ENCODE measurements at places on chromosomes 13 and 19.

- DNase-seq, result no peak
These were observed 105.5 kb downstream of the POU4F1 start for GRCh38 chr13:78497702-78498355.

- DNase-seq, result no peak
These were observed 189.1 kb downstream of the FGF14 start for GRCh38 chr13:102212729-102213128.

- peak; percentile 84 for DNase-seq
These were observed 6.7 kb upstream of the ZNF761 start for GRCh38 chr19:53424968-53425597.

DNA sequence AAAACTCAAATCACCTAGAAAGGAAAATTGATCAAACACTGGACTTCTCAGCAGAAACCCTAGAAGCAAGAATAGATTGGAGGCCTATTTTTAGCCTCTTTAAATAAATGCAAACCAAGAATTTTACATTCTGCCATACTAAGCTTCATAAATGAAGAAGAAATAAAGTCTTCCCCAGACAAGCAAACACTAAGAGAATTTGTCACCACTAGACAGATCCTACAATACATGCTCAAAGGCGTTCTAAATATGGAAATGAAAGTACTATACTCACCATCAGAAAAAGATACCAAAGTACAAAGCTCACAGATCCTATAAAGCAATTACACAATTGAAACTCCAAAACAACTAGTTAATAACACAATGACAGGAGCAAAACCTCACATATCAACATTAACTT lies 578.1 kb downstream of the UQCRFS1 start:
- DNase-seq, result no peak

- peak; percentile 75 for DNase-seq
These were observed 27.2 kb upstream of the CBY2 start for GRCh38 chr13:45674908-45675307.

GRCh38 chr19:32357720-32358119 lies 12.3 kb downstream of the ZNF507 start:
- DNase-seq, result no peak

DNA sequence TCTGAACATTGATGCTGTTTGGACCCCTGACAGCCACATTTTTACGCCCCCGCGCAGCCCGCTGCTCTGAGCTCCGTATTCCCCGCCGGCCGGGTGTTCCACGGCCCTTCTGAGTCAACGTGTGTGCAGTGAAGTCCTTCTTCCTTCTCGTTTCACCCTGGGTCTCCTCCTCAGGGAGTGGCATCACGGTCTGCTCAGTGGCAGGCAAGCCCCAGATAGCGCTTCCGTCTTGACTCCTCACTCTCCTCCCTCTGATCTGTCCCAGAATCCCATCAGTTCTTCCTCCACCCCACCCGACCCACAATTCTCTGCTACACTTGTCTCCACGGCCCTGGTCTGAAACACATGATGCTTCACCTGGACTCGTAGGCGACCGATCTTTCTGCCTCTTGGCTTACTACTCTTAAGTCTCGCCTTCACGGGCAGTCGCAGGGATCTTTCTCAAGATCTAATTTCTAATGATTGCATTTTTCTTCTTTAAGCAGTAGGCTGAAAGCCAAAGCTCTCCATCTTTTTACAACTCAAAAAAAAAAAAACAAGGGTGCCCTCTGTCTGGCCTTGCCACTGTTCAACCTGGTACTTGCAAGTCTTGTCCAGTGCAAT lies 33.9 kb downstream of the CCNE1 start:
- DNase-seq, result peak; percentile 45

GRCh38 chr13:37342205-37342604 lies 236.7 kb upstream of the CSNK1A1L start:
- DNase-seq, result no peak

DNA sequence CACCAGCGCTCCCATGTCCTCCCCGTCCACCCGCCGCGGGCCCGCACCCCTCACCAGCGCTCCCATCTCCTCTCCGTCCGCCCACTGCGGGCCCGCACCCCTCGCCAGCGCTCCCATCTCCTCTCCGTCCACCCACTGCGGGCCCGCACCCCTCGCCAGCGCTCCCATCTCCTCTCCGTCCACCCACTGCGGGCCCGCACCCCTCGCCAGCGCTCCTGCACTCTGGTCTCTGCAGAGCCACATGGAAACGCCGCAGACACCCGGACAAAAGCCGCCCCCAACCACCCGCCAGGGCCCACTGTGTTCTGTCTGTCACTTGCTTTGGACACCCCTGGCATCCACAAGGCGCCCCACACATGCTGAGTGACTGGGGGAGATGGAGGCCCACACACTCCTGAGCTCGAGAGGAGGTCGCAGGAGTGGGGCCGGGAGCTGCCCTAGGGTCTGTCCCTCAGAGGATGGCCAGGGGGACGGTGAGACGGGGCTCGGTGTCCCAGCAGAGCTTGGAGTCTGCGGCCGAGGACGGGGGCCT lies 7.4 kb downstream of the CFD start:
- DNase-seq, result no peak

DNA sequence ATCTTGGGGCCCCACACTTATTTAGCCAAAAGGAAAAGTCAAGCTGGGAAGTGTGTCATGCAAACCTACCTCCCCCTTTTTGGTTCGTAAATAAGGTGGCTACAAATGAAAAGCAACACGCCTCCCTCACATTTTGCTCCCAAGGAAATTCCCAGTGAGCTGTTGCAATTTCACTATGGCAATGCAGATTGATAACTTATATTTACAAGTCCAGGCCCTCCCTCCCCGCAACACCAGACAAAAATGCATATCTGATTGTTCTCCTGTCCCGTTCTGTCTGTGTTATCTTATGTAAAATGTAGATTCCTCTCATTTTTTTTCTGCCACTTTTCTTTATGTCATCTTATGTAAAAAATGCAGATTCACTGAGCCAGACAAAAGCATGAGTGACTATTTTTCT lies 1305.3 kb downstream of the SLITRK5 start:
- no peak for DNase-seq

- DNase-seq, result no peak
These were observed 83.7 kb downstream of the AKAP11 start for GRCh38 chr13:42355491-42356183.

GRCh38 chr19:29567366-29567915 lies 38.6 kb upstream of the POP4 start:
- no peak for DNase-seq

DNA sequence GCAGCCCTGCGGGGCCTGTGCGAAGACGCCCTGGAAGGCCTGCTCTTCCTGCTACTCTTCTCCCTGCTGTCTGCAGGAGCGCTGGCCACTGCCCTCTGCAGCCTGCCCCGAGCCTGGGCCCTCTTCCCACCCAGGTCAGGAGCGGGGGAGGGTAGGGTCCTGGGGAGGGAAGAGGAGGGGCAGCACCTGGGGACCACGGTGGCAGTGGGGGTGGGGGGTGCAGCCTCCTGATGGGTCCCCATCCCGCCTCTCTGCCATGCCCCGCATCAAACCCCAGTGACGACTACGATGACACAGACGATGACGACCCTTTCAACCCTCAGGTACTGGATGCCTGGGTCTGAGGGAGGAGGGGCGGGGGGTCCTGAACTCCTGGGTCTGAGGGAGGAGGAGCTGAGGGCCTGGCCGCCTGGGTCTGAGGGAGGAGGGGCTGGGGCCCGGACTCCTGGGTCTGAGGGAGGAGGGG lies 13.4 kb upstream of the LENG8 start:
- no peak for DNase-seq

DNA sequence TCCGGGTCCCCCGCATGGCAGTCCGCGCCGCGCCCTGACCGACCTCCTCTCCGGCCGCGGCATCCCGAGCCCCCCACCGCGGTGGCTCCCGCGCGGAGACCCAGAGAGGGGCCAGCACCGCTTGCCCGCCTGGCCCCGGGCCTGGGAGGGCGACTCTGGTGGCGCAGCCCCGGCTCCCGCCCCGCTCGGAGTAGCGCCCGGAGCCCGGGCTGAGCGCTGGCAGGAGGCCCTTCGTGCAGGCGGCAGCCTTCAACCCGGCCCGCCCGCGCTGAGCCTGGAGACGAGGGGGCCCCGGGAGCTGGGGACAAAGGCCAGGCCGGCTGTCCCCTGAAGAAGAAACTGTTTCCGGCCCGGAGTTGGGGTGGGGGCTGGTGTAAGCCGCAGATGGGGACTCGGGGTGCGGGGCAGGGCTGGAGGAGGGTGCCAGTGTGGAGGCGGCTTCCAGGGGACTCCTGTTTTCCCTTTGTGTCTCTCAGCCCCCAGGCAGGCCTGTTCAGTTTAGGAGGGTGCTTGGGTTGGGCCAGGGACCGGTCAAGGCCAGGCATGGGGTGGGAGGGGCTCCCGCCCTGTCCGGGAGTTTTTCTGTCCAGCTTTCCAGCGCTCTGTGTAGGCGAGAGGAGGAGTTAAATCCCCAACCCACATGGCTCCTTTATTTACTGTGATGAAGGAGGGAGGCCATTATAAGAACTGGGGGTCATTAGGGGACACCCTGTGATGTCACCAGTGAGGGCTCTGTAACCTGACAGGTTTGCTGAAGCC lies 935 bp downstream of the LRP3 start:
- DNase-seq, result peak; percentile 64

DNA sequence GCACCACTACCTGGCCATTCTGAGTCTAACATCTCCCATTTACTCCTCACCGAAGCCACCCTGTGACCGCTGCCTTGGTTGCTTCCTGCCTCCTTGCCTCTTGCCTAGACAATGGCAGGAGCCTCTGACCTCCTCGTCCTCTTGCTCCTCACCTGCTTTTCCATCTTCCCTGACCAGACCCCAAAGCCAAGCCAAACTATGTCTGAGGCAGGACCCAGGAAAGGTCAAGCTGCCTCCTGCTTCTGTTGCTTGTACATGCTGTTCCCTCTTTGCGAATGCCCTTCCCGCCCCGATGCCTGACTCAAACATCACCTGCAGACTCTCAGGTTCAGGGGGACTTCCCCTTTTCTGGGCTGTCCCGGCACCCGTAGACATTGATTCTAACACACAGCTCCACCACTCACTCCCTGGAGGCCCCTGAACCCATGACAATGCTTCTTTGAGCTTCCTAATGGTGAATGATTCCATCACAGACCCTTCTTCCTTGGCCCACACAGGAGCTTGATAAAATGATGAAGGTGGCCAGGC lies 60.8 kb downstream of the F2RL3 start:
- DNase-seq, result no peak

GRCh38 chr13:33250609-33251008 lies 34.9 kb downstream of the STARD13 start:
- no peak for DNase-seq

- DNase-seq, result no peak
These were observed 37.7 kb downstream of the RAP2A start for GRCh38 chr13:97471711-97472110.

DNA sequence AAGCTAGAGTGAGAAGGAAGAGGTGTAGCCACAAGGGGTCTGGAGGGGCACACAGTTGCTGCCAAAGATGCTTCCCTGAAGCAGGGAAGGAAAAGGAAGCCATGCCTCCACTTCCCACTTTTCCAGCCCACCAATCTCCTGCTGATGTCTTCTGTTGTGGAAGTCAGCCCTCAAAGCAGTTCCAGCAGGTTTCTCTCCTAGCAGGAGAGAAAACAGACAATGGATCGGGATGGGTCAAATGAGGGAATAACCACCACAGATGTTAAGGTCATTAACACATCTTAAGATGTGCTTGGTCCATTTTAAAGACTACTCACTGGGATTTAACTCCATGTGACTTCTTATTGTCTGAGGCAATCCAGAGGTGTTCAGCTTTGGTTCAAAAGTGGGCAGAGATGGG lies 284.1 kb upstream of the SOX21 start:
- peak; percentile 16 for DNase-seq

DNA sequence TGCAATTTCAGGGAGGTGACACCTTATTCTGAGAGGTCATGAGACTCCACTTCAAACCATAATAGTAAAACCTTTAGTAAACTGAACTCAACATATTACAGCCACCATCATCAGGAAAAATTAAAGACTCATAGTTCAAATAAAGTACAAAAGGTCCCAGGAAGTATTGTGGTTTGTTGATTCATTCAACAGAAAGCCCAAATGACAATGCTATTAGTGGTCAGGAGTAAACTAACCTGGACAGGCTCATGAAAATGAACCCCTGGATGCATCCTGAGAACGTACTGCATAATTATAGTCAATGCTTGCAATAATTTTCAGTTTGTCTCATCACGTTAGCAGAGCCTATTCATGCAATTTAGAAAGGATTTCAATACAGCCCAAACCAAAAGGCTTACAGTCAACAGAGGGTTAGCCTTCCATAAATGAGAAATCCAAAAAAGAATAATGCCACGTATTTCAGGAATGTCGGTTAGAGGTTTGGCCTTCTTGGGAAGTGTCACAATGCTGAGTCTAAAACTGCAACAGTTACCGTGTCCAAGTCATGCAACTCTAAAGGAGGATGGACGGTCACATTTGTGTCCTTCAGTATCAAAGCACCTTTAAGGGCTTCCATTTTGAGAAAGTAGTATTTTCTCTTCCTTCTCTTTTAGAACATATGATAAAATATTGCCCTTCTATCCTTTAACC lies 280.8 kb downstream of the ABCC4 start:
- DNase-seq, result no peak

GRCh38 chr13:50521006-50521830 lies 322.3 kb downstream of the DLEU7 start:
- DNase-seq, result no peak

DNA sequence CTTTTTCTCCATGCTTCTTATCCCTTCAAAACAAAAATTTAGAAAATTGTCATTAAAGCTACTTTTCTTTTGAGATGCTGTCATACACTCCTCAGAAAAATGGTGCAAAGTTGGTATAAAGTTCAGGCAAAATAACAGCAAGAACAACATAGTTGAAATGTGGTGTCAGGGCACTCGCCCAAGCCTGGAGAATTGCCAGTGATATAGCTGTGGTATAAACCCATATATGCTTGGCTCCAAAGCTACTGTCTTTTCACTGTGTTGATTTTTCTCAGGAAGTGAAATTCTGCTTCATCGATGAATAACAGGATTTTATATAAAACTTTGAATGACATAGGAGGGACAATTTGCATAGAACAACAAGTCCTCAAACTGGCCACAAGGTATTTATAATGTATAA lies 2532.9 kb downstream of the PCDH9 start:
- no peak for DNase-seq

GRCh38 chr13:21723807-21724505 lies 53.1 kb downstream of the FGF9 start:
- DNase-seq, result no peak

DNA sequence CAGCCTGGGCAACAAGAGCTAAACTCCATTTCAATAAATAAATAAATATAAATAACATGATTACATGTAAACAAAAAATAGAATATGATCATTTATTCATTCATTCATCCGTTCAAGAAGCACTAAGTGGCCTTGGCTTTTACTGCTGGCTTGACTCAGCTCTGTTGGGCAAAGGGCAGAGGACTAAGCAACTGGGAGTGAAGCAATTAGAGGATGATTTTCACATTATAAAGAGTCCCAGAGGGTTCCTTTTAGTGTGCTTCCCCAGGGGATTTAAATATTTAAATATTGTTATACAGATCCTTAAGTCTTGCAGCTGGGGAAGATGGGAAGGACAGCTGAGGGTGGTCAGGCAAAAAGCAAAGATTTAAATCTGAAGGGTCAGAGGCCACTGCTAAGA lies 34.9 kb upstream of the FLT1 start:
- no peak for DNase-seq

DNA sequence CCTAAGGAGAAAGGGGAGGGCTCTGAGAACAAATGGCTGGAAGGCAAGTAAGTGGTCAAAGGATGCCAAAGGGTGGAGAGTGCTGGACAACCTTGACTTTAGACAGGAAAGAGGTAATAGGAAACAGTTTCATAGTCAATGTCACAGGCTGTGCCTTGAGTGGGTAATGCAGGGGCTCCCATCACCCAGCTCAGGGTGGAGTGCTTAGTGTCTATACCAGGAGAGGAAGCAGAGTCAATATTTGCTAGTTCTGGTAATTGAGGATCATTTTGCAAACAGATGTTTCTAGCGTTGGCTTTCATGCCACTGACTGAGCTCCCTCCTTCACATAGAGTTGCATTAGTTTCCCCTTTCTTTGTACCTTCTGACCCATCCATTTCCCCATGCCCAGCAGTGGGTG lies 64.6 kb upstream of the KL start:
- DNase-seq, result no peak
